ENCODE measurements at places on chromosomes 5 and 9.

DNA sequence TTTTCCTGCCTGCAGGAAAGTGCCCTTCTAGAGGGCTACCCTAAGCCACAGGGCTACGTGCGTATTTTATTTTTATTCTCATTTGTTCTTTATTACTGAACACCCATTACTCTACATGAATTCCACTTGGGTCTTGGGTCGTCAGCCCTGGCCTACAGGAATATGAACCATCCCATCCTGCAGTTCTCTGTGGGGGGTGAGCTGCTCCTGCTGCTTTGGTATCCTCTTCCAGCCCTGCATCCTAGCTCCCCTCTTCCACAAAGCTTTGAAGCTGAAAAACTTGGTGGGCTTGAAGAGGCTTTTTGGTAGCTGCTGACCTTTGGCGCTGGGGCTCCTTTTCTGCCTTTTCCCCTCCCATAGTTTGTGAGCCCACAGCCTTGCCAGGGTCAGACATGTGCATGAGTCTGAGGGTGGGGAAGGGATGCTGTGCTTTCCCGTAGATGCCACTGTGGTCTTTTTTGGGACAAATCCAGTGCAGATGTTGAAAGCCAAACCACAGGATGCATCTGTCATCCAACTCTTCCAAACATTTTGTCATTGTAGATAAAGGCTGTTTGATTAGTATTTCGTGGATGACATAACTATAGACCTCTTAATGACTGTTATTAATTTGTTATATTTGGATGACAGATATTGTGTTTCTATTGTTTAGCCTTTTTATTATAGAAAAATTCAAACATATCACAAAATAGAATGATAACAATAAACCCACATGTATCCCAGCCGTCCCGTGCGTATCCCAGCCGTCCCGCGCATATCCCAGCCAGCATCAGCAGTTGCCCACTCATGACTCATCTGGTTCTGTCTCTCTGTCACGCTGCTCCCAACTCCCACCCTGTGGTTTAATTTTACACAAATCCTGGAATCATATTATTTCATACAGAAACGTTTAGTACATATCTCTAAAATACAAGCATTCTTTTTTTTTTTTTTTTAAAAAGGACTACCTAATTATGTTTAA is 43.9 kb downstream of the SLC46A2 start:
- DNase-seq, result no peak

- no peak for DNase-seq
Observed at GRCh38 chr5:158368686-158369085, 509.7 kb upstream of the CLINT1 start.

- DNase-seq, result no peak
Observed at GRCh38 chr5:145236983-145237382, 598.2 kb downstream of the PRELID2 start.

GRCh38 chr5:42923710-42924109 is 112.0 kb upstream of the SELENOP start:
- no peak for DNase-seq

GRCh38 chr9:108078811-108079210 is 589.2 kb upstream of the KLF4 start:
- no peak for DNase-seq

GRCh38 chr9:129320575-129321285 is 142.7 kb upstream of the IER5L start:
- DNase-seq, result peak; percentile 65

All from CD4-positive, alpha-beta T cell treated with Interferon gamma for 1 hour (primary cell).